ENCODE measurements at places on chromosomes 11 and 22.

- DNase-seq: no peak
Observed at GRCh38 chr22:27628891-27629631, 172.5 kb downstream of the MN1 start.

DNA sequence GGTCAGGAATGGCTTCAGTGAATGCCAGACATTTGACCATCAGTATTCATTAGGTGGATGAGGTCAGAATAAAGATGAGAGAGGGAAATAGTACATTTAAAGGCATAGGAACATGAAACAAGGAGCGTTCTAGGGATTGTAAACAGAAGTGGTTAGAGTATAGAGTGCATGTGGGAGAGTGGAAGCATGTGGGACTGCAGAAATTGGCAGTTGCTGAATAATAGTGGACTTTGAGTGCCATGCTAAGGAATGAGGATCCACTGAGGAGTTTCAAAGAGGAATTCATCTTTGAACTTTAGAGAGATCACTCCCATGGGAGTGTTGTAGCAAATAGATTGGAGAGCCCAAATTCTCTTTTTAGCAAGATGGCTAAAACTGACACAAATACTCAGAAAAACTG, 7.9 kb downstream of the RNF169 start:
- no peak for DNase-seq

DNA sequence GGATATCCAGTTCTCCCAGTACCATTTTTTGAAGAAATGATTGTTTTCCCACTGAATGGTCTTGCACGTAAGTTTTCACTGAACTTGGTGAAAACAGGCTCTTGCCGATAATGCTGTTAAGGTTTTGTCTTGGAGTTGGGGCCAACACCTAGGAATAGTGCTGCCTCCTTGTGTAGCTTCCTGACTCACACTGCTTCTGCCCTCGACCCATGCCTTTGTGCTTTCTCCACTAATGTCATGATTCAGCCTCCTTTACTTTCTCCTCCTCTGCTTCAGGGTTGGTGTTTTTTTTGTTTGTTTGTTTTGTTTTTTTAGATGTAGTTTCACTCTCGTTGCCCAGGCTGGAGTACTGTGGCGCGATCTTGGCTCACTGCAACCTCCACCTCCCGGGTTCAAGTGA, 30.2 kb downstream of the SLC5A1 start:
- DNase-seq: no peak

- no peak for DNase-seq
Observed at GRCh38 chr22:22929381-22930221, 42.0 kb downstream of the IGLL5 start.

- no peak for DNase-seq
Observed at GRCh38 chr11:78205256-78205655, 16.5 kb downstream of the USP35 start.

DNA sequence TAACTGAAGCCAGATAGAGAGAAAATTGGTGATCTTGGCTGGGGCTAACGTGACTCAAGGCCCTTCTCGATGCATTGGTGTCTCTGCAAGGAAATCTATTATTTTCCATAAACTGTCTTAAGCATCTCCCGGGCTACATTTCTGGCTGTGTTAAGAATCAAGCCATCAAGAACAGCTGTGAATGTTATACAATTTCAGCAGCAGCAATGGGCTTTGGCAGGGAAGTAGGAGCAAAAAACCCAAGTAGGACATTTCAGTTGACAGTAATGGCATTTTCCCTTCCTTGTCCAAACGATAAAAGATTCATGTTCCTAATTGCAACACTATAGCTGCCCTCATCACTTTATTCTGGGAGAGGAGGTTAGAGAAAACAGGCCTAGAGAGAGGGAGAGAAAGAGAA, 335.0 kb downstream of the CADM1 start:
- DNase-seq: no peak
